ENCODE measurements at places on chromosomes 12 and 14. TPM values are rescaled to one million over a fixed set of nuclear protein-coding genes. Genes with fewer than 3 reads are reported as not detected.

- peak; percentile 43 for DNase-seq
Observed at GRCh38 chr12:121970581-121971300, 50.9 kb upstream of the BCL7A start.

Gene CARMIL3
- total RNA-seq: 0.17 TPM

Gene GSC
- total RNA-seq: not detected

Gene RNF212B
- not detected for total RNA-seq

DNA sequence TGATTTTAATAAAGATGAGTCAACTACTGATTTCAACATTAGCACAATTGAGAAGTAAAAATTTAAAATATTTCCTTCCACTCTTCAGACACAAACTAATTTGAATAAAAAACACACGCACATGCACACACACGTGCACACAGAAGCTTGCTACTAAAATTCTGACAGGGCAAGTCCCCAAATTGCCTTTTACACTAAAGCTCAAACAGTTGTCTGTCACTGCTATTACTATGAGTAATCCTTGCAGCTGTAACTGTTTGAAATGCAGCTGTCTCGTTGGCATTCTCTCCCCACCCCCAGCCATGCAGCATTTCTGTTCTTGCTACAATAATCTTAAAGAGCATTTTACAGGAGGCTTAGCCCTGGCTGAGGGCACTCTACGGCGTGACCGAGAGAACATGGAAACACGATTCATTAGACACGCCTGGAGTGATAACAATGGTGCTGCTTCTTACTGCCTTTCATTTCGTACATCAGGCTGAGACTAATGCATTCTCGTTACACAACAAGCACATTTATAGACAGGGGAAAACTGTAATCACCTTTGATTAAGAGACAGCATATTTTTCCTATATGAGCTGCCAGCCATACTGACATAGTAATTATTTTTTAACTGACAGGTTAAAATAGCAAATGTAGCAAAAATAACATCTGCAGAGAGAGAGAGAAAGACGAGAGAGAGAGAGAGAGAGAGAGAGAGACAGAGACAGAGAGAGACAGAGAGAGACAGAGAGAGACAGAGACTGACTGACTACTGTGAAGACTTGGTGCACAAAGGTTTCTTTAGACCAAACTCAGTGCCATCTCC, 153.8 kb downstream of the MED13L start:
- peak; percentile 34 for DNase-seq

GRCh38 chr14:94049625-94050023, 23.5 kb downstream of the OTUB2 start:
- no peak for DNase-seq

- no peak for DNase-seq
Observed at GRCh38 chr12:86729739-86730138, 473.5 kb upstream of the MGAT4C start.

DNA sequence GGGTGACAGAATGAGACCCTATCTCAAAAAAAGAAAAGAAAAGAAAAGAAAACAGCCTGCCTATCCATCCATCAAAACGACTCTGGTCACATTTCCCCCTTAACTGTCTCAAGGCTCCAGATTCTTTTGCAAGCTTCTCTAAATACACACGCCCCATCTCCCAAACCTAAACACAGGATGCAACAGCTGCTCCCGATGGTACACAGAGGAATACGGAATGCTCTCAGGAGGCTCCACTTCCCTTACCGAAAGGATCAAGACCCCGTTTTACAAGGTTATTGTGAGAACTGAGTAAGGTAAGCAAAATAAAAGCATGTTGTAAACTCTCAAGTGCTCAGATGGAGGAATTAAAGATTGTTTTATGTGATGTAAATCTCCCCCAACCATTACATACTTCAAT, 62.3 kb downstream of the NT5DC3 start:
- no peak for DNase-seq

GRCh38 chr12:104751120-104751519, 207.0 kb downstream of the SLC41A2 start:
- DNase-seq: no peak

- no peak for DNase-seq
Observed at GRCh38 chr14:86357119-86357518, 827.2 kb downstream of the FLRT2 start.
